ENCODE measurements at places on chromosomes 5 and 9.

- no peak for DNase-seq
These were observed 74.9 kb downstream of the C9orf152 start for GRCh38 chr9:110133059-110133458.

DNA sequence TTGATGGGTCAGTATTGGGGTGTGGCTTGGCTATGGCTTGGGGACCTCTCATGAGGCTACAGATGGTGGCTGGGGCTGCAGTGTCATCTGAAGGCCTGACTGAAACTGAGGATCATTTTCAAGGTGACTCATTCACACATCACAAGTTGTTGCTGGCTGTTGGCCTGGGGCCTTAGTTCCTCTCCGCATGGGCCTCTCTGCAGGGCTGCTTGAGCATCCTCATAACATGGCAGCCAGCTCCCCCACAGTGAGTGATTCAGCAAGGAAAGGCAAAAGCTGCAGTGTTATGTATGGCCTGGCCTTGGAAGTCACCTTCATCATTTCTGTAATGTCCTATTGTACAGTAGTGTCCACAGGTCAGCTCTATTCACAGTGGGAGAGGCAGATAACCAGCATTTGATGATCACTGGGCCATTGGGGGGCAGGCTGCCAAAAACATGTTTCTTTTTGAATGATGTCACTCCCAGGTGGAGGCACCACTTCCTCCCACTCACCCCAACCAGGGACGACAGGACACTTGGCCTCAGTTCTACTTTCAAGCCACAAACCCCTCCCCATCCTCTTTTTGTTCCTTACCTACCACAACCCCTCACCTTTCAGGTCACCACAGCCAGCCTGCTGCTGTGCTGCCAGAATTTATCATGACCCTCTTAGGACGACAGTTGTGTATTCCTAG, 14.4 kb downstream of the FGD3 start:
- no peak for DNase-seq

DNA sequence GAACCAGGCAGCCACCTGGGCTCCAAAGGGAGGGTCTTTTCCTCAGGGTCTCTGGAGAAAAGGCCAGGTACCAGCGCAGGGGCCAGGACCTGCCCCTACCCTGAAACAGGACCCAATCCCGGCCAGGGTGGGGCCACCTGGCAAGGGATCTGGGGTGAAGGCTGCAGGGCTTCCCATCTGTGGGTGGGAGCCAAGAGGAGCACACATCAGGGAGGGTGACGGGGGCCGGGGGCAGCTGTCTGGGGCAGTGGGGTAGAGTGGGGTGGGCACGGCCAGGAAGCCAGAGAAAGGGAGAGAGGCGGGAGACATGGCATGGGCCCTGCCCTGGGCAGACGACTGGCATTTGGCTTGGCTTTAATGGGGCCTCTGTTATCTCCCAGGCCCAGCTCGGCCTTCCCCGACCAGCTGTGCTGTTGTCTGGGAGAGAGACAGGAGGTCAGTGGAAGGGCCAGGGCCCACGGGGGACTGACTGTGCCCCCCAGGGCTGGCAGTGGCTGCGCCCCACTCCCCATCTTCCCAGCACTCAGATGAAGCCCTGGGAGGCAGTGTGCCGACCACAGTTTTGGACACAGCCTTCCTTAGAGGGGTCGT, 57.2 kb upstream of the RNF130 start:
- no peak for DNase-seq

- DNase-seq, result no peak
These were observed 52.1 kb upstream of the CCNG1 start for GRCh38 chr5:163385271-163385670.

GRCh38 chr5:119274030-119274766, 81.6 kb upstream of the TNFAIP8 start:
- peak; percentile 76 for DNase-seq

DNA sequence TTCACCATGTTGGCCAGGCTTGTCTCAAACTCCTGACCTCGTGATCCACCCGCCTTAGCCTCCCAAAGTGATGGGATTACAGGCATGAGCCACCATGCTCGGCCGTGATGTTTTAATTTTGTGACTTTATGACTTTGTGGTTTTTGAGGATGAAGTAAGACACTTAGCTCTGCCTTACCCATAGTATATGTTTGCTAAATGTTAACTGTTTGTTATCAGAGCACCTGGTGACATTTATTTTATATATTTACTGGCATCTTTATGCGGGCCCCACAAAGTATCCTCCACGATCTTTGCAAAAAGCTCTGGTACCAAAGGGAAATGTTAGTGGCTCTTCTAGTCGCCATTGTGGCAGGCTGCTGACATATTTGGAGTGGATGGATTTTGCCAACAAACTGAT, 6.7 kb downstream of the SLC23A1 start:
- DNase-seq, result no peak

DNA sequence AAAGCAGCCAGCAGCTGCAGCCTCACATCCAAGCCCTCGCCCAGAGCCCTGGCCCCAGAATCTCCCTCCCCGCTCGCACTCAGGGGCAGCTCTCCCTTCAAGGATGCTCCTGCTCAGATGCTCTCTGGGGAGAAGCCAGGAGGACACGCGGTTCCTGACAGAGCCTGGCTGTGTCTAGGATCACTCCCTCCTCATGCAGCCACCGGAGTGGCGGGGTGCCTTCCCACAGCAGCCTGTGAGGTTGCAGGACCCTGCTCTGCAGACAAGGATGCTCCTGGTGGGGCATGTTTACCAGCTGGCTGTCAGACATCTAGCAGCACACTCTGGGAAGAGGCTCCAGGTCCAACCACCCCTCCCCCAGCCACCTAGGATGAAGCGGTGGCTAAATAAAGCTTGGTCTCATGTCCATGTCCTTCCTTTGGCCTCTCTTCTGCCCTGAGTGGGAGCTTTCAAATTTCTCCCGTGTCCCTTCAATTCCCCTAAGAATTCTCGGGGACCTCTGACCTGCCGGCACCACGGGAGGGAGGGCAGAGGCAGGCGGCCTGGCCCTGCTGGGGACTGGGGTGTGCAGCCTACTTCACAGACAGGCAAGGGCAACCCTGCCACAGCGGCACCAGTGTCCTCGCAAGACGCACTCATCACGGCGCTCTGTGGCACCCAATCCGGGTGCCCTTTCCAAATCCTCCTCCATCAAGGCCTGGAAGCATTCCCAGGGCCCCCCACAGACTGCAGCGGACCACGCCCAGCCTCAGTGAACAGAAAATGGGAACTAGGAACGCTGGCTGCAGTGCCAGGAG, 88.3 kb upstream of the SARDH start:
- DNase-seq, result no peak

DNA sequence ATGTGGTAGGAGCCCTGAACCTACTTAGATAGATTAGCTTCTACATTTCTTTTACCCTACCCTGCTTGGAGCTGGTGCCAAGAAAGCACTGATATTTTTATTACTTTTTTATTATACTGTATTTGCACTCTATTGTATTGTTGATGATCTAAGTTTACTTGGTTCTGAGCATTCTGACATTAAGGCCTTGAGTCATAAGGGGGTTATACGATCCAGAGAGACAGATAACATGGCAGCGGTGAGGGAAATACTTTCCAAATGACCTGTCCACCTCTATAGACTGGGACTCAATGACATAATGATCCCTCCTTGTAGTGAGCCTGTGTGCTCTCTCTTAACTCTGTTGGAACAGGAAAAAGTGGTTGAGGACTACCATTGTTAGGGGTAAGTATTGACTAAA, 176.3 kb downstream of the MAN2A1 start:
- DNase-seq, result no peak

GRCh38 chr5:110784901-110785300, 46.1 kb downstream of the SLC25A46 start:
- DNase-seq, result no peak

- no peak for DNase-seq
These were observed 1.4 kb downstream of the MARCHF3 start for GRCh38 chr5:127028822-127029457.

DNA sequence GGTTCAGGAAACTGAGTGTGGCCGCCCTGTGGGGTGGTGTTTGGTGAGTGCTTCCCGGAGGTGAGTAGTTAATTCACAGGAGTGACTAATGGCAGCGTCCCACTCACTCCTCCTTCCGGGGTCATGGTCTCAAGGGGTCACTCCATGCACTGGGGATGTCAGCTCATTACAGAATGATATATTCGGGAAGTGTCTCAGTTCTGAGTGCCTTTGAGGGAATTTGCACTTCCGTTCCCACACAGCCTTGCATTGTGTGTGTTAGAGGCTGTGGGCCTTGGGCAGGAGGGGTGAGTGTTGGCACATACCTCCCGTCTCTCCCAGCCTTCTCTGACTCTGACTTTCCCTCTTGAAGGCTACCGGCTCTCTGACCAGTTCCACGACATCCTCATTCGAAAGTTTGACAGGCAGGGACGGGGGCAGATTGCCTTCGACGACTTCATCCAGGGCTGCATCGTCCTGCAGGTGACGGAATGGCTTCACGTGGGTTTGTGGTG, 10.5 kb upstream of the AHRR start:
- DNase-seq, result no peak

- no peak for DNase-seq
These were observed 167.7 kb downstream of the TARS1 start for GRCh38 chr5:33608344-33609041.

DNA sequence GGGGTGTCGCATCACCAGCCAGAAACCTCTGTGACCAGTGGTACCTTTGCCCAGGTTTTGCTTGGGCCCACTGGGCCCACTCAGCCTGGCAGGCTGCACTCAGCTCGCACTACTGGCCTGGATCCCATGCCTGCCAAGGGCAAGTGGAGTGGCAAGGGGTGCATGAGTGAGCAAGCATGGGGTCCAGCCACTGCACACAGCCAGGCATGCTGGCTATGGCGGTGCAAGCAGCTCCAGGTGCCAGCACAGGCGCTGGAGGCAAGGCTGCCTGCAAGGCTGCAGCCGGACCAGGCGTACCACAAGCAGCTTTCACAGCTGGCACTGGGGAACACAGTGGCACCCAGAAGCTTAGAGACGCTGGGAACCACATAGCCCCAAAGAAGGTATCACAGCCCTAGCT, 80.1 kb downstream of the NLN start:
- DNase-seq, result no peak

DNA sequence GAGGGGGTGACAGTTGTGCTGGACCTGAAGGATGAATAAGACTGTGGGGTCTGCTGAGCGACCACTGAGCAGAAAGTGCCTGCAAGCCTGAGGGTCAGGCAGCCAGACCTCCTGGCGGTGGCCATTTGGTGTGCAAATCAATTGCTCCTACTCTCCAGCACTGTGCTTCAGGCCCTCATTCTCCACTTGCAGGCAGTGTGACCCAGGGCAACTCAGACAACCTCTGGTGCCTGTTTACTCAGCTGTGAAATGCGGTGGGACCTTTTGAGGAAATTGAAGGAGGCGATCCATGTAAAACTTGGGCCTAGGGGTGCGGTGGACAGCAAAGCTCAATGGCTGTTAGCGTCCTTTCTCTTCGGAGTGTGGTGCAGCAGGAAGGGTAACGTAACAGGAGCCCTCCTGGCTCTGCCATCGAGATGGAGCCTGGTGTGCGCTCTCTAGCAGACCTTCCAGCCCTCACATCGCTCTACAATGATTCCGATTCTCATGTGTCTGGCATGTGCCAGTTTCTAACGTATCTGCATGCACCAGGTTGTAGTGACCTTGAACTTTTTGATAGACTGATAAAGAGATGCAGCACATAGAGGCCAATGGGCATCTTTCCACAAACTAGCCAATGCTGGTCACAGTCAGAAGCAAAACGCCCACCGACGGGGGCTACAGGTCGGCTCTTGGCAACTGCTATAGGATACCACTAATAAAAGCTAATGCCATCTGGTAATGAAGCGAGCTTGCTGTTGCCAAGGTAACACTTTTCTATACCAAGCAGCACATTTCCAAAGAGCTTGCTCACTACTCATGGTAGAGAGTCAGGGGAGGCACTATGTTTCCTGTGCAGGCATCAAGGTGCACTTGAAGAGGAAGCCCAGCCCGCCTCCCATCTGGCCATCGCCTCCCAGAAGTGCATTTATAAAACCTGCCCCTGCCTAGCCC, 159.7 kb upstream of the RAPGEF1 start:
- DNase-seq, result no peak

All from HCT116 (cell line).